ENCODE measurements at places on chromosomes 3 and 15. TPM values are rescaled to one million over a fixed set of nuclear protein-coding genes. Genes with fewer than 3 reads are reported as not detected.

TXNRD3 gene
- 6.6 TPM for total RNA-seq

SERPINI2 gene
- total RNA-seq: not detected

DCBLD2 gene
- 52.4 TPM for total RNA-seq

CLDN16 gene
- 0.06 TPM for total RNA-seq

CACNA2D2 gene
- total RNA-seq: 0.06 TPM

FOXB1 gene
- not detected for total RNA-seq

ACOX2 gene
- total RNA-seq: 4.9 TPM

MYNN gene
- 18.8 TPM for total RNA-seq

CCR9 gene
- total RNA-seq: not detected

IL20RB gene
- 0.16 TPM for total RNA-seq

LRTM1 gene
- not detected for total RNA-seq

XCR1 gene
- not detected for total RNA-seq

MEF2A gene
- total RNA-seq: 37.7 TPM

ZMYND10 gene
- 0.31 TPM for total RNA-seq

GRM2 gene
- total RNA-seq: 0.06 TPM

RHO gene
- not detected for total RNA-seq

MYO5C gene
- total RNA-seq: 19.4 TPM

CPN2 gene
- total RNA-seq: not detected

SYNM gene
- 37.0 TPM for total RNA-seq

ATR gene
- total RNA-seq: 14.2 TPM
